ENCODE measurements at places on chromosomes 2 and 18.

DNA sequence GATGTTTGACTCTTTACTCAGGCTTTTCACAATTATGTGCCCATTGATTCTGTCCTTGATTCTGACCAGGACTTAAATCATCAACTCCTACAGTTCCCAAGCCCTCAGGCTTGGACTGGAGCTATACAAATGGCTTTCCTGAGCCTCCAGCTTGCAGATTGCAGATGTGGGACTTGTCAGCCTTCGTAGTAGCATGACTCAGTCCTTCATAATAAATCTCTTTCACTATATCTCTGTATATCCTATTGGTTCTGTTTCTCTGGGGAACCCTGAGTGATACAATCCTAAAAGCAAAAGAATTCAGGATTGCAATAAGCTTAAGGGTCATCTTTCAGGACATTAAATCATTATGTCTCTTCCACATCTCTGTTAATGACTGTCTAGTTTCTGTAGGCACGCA, 356.6 kb downstream of the RIT2 start:
- no peak for DNase-seq

DNA sequence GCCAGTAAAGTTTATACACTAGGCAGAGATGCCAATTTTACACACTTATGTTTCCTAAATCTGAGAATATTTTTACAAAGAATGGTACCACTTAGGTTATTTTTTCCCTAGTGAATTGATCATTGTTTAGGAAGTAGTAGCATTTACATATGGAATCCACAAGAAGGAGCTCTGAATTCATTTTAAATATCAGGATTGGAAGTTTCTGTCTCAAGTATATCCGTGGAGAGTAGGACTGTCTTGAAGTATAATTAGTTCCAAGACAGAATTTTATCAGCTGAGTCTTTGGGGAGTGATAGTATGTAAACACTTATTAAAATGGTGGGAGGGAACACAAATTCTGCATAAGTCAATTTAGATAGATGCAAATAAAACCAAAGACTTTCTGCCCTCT, 82.3 kb upstream of the FAM98A start:
- DNase-seq = no peak

DNA sequence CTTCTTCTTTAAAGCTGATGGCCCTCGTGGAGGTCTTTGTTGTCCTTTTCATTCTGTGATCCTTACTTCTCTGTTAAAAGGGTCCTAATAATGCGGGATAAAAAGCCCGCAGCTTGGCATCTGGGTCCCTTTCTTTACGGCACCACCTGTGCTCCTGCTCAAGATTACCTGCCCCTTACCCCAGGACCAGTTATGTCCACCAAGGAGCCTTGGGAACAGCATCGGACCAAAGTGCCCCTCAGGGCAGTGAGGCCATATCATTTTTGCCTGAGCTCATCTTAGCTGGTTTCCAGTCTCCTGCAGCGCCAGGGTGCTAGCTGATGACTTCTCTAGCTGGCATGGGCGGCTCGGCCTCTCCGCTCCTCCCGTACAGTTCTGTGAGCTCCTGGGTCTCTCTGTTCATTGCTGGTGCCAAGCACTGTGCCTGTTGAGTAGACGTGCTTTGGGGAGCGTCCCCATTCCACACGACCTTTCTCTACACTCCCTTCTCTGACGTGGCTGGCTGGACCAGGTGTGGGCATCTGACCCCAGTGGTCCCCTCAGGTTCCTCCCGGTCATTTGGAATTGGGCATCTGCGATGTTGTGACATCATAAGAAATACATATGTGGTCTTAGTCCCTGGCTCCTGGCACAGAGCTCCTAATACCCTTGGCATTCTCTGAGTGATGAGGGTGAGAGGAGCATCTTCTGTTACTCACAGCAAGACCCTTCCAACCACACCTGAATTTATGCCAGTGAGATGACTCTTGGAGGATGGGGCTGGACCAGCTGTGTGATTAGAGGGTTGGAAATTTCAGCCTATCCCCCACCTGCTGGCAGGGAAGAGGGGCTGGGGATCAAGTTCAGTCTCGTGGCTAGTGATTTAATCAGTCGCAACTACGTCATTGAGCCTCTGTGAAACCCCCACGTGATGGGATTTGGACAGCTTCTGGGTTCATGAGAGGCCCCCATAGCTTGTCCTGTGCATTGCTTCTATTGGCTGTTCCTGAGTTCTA, 134.2 kb upstream of the HS6ST1 start:
- DNase-seq = no peak

DNA sequence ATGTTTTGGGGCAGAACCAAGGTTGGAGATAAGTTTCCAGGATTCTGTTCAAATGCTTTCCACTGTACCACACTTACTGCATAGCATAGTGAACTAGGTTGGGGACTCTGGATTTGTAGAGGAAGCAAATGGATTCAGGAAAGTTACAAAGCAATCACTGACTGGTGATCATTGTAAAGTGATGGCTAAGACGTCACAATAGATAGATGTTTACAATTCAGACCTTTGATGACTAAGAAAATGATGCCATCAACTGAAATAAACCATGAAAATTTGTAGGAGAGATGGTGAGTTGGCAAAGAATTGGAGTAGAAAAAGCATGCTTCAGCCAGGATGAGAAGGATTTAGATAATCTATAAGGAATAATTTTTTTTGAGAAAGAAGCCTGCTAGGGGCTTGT, 178.0 kb downstream of the UBE2E3 start:
- DNase-seq = no peak

- no peak for DNase-seq
Observed at GRCh38 chr18:8262221-8262620, 347.0 kb upstream of the RAB12 start.

- no peak for DNase-seq
Observed at GRCh38 chr2:21819454-21819853, 695.7 kb downstream of the TDRD15 start.

GRCh38 chr2:190927301-190927700, 46.7 kb downstream of the GLS start:
- no peak for DNase-seq

- no peak for DNase-seq
Observed at GRCh38 chr2:88247531-88247930, 77.4 kb downstream of the THNSL2 start.

GRCh38 chr2:203870941-203871340, 3.4 kb downstream of the CTLA4 start:
- no peak for DNase-seq

DNA sequence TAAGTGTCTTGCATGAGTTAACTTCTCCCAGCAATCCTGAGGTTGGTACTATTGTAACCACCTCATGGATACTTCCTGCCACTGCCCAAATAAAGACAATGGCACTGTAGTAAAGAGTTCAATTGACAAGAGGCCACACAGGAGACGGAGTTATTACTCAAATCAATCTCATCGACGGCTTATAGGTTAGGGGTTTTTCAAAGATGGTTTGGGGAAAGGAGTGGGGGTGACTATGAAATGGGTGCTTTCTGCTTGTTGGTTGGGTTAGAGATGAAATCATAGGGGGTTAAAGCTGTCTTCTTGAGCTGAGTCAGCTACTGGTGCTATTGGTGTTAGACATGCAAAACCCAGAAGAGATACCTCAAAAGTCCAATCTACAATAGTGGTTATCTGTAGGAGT, 1258.0 kb upstream of the ZEB2 start:
- no peak for DNase-seq

- DNase-seq = no peak
Observed at GRCh38 chr2:239168575-239168974, 232.2 kb downstream of the HDAC4 start.

- no peak for DNase-seq
Observed at GRCh38 chr2:27996156-27996922, 105.8 kb downstream of the BABAM2 start.

GRCh38 chr2:60746318-60746717, 9.8 kb upstream of the PAPOLG start:
- DNase-seq = no peak

GRCh38 chr2:71608441-71608840, 155.1 kb downstream of the DYSF start:
- DNase-seq = peak; percentile 5

DNA sequence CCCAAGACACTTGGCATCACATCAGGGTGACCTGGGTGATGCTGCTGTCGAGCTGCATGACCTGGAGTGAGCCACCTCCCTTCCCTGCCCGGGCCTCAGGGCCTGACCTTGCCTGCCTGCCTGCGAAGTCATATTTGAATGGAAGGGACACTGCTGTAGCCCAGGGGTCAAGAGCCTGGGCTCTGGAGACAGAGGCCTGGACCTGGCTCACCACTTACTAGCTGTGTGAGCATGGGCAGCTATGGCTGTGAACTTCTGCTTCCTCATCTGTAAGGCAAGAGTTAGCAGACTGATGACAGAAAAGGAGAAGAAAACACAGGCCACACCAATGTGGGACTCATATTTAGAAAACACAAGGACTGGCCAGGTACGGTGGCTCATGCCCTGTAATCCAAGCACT, 118.7 kb downstream of the ZFP36L2 start:
- DNase-seq = no peak

- DNase-seq = no peak
Observed at GRCh38 chr2:226158229-226158628, 641.4 kb downstream of the IRS1 start.

GRCh38 chr2:203656522-203657287, 49.7 kb upstream of the CD28 start:
- no peak for DNase-seq

DNA sequence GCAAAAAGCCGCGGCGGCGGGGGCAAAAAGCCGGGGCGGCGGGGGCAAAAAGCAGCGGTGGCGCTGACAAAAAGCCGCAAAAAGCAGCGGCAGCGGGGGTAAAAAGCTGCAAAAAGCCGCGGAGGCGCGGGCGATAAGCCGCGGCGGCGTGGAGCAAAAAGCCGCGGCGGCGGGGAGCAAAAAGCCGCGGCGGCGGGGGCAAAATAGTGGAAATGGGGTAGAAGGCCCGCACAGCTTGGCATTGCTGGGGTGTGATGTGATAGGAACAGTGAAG, 450.1 kb downstream of the ANKRD30B start:
- DNase-seq = no peak

- DNase-seq = no peak
Observed at GRCh38 chr18:39835303-39836030, 2119.6 kb upstream of the PIK3C3 start.

DNA sequence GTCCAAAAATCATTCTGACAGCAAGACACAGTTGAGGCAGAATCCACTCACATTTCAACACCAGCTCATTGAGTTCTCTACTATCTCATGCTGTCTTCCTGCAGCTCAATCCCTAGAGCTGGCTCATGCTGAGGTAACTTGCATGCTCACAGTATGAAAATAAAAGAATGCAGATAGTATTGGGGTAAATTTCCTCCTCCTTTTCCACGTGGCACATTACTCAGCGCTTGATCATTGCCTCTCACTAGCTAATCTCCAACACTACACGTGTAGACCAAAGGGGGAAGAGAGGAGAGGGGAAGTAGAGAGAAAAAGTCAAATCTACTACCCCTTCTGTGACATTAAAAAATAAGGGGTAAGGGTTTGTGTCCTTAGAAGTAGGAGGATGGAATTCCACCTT, 300.6 kb downstream of the AFF3 start:
- no peak for DNase-seq

- no peak for DNase-seq
Observed at GRCh38 chr2:199364153-199364552, 93.6 kb downstream of the SATB2 start.

GRCh38 chr18:58862851-58863538, 1.7 kb upstream of the ZNF532 start:
- DNase-seq = peak; percentile 57

GRCh38 chr2:239661334-239662312, 260.8 kb upstream of the HDAC4 start:
- no peak for DNase-seq

GRCh38 chr2:182366628-182367027, 60.2 kb downstream of the PDE1A start:
- DNase-seq = no peak

- DNase-seq = no peak
Observed at GRCh38 chr18:48352051-48352755, 57.0 kb downstream of the ZBTB7C start.

Data from activated T-cell treated with anti-CD3 and anti-CD28 coated beads, Interleukin-2, amount 50 U/mL, for 24 hours (primary cell).